NCI-H1092 (cell line): ENCODE measurements at places on chromosomes 7 and 10.

- DNase-seq: no peak
Observed at GRCh38 chr10:98374217-98374985, 40.6 kb downstream of the PYROXD2 start.

DNA sequence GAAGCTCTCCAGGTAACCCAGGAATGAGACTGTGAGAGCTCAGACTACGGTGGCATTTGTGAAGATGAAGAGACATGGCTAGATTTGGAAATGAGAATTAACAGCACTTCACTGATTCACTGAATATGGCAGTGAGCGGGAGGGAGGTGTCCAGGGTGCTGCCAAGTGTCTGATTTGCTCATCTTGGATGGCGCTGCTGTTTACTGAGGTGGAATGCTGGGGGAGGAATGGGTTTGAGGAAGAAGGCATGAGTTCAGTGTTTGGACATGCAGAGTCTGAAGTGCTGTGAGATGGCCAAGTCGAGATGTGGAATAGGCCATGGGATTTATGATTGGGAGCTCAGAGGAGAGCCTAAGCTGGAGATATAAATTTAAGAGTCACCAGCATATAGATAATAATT, 437.1 kb upstream of the NPVF start:
- no peak for DNase-seq

DNA sequence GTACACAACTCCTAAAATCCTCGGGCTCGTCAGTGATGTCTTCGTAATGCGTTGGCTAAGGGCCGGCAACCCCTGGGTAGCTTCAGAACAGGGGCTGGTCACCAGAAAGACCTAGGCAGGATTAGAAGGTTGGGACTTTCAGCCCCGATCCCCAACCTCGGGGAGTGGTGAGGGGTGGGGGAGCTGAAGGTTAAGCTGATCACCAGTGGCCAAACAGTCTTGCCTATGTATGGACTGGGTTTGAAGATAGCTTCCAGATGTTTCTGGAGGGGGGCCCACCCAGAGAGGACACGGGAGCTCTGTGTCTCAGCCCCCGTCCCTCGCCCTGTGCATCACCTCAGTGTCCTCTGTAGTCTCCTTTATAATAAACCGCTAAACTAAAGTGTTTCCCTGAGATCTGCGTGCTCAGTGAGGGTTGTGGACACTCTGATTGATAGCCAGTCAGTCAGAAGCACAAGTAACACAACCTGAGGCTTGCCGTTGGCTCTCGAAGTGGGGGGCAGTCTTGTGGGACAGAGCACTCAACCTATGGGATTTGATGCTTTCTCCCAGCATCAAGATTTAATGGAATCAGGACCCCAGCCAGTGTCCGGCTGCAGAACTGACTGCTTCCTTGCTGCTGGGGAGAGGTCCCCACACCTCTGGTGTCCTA, 10.0 kb downstream of the PPP2R2D start:
- DNase-seq: no peak

DNA sequence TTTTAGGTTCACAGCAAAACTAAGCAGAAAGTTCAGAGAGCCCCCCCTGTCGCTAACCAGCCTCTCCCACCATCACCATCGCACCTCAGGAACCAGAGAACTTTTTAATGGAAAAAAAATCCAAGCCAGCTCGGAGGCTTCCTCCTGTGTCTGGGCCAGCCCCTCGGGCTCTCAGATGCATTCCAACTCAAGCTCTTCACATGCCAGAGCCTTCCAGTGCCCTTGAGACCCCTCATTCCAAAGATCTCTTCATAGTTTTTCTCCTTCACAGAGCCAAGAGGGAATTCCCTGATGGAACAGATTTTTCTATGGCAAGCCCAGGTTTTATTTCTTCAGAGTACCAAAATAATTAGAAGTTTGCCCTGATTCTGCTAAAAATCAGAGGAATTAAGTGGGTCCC, 153.4 kb upstream of the LANCL2 start:
- DNase-seq: no peak

DNA sequence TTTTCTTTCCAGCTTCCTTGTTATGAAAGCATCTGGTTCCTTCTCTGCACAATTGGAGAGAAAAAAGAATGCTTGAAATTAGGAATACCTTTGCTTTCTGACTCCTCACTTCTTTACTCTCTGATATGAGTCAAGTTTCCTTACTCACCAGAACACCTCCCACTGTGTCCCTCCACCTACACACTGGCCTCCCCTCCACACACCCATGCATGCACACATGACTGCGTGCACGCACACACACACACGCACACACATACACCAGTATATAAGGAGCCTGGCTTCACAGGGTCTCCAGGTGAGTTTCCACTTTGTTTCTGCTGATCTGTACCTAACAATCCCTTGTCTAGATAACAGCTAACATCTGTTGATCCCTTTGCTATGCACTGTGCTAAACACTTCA, 11.4 kb upstream of the PTER start:
- DNase-seq: no peak

GRCh38 chr7:135512135-135512887, 2.4 kb upstream of the CNOT4 start:
- DNase-seq: peak; percentile 50

DNA sequence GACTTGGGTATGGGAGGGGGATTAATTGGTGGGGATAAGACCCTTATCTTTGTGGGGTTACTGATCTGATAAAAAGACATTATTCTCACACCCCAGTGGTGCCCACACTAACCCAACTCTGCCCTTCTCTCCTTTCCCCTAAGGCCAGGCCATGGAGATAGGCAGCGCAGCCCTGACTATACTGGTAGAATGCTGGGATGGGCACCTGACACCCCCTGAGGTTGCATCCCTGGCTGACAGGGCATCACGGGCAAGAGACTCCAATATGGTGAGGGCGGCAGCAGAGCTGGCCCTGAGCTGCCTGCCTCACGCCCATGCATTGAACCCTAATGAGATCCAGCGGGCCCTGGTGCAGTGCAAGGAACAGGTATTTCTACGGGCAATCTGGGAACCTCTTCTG, 12.7 kb downstream of the ZSWIM8 start:
- DNase-seq: no peak

DNA sequence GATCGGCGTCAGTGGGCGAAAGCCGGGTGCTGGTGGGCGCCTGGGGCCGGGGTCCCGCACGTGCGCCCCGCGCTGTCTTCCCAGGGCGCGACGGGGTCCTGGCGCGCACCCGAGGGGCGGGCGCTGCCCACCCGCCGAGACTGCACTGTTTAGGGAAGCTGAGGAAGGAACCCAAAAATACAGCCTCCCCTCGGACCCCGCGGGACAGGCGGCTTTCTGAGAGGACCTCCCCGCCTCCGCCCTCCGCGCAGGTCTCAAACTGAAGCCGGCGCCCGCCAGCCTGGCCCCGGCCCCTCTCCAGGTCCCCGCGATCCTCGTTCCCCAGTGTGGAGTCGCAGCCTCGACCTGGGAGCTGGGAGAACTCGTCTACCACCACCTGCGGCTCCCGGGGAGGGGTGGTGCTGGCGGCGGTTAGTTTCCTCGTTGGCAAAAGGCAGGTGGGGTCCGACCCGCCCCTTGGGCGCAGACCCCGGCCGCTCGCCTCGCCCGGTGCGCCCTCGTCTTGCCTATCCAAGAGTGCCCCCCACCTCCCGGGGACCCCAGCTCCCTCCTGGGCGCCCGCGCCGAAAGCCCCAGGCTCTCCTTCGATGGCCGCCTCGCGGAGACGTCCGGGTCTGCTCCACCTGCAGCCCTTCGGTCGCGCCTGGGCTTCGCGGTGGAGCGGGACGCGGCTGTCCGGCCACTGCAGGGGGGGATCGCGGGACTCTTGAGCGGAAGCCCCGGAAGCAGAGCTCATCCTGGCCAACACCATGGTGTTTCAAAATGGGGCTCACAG, 1.1 kb downstream of the EGFR start:
- no peak for DNase-seq

DNA sequence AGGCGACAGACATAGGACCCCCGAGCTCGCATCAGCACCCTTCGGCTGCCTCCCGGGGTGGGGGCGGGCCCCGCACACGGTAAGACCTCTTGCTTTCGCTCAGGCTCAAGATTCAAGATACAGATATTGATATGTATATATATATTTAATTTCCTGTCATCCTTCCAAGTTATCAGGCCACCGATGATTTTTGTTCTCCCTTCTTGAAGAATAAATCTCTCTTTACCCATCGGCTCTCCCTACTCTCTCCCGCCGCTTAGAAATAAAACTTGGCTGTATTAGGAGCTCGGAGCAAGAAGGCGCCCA, 603 bp downstream of the ADRA2A start:
- DNase-seq: no peak

DNA sequence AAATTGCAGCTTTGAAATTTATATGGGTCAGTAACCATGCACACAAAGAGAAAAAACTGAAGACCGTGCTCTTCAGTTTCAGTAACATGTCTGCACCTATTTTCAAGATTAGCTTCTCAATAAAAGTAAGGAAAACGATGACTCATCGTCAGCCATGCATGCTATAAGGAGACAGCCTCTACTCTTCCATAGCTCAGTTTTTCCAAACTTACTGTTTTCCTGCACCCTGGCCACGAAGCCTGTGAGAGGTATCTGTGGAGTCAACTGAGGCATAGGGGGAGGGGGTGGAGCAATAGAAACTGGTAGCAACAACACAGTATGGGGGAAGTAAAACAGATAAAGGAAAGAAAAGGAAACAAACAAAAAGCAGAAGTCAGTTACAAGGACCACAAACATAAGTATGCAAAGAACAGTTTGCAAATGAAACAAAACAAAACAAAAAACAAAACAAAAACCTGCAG, 58.0 kb downstream of the PDSS1 start:
- no peak for DNase-seq

GRCh38 chr10:73867126-73867807, 7.1 kb downstream of the CAMK2G start:
- no peak for DNase-seq

DNA sequence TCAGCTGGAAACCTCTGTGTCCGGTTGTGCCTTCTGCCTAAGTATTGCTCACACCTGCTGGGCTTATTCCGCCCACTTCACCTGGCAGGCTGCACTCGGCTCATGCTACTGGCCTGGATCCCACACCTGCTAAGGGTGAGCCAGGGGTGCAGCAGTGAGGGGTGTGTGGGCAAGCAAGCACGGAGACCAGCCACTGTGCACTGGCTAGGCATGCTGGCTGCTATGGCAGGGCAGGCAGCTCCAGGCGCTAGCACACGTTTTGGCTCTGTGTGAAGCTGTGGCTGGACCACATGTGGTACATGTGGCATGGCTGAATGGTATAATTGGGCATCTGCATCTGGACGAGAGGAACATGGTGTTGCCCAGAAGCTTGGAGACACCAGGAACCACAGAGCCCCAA, 940.7 kb downstream of the NRG3 start:
- DNase-seq: no peak

GRCh38 chr7:1646957-1647891, 22.9 kb upstream of the ELFN1 start:
- peak; percentile 72 for DNase-seq

DNA sequence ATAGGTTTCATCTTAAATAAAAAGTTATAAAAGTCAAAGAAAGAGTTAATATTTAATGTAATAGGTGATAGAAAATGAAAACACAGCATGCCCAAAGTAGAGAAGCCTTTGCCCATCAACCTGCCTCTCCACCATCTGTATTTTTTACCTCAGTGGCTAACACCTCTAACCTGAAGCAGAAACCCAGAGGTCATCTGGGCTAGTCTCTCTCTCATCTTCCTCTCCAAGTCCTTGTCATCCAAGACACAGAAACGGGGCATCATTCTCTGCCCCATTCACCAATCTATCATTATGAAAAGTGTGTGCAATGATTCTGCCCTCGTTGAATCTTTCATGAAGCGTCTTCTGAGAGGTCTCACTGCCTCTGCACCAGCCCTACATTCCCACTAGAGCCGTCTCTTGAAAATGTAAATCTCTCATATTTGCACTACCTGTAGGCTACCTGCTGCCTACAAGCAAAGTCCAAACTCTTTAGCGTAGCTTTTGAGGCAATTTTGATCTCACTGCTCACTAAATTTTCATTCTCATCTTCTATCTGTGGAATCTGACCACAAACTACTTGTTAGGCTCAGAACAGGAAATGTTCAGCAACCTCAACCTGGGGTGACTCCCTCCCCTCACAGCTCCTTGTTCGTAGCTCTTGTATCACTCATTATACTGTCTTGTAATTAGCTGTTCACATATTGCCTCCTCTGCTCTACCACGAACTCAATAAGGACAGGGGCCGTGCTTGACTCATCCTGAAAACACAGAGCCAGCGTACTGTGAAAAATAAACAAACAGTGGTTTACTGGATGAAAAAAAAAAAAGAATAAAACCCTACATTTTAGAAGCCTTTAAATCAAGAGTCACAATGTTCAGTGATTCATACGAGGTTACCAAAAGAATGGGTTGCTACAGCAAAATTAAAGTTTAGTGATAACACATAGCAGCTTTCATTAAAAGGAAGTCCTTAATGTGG, 83.1 kb downstream of the CTNNA3 start:
- DNase-seq: no peak

GRCh38 chr7:151724250-151724915, 152.5 kb downstream of the PRKAG2 start:
- no peak for DNase-seq

GRCh38 chr10:3892440-3893425, 107.7 kb upstream of the KLF6 start:
- DNase-seq: no peak

GRCh38 chr10:2620827-2621521, 446.4 kb upstream of the PFKP start:
- no peak for DNase-seq

DNA sequence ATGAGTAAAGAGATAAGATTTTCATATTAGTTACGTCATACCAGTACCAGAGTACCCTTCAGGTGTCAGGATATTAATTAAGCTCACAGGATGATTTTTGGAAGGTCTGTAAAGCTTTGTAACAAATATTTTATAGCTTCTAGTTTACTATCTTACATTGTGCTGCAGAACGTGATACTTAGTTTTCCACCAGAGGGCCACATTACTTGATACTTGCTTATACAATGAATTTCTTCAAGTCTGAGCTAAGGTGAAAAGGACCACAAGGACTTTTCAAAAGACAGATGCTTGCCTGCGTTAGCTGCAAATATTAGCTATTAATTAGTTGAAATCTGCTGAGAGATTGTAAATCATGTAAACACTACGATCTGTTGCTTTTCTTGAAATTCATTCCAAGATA, 12.2 kb downstream of the FOXP2 start:
- no peak for DNase-seq

DNA sequence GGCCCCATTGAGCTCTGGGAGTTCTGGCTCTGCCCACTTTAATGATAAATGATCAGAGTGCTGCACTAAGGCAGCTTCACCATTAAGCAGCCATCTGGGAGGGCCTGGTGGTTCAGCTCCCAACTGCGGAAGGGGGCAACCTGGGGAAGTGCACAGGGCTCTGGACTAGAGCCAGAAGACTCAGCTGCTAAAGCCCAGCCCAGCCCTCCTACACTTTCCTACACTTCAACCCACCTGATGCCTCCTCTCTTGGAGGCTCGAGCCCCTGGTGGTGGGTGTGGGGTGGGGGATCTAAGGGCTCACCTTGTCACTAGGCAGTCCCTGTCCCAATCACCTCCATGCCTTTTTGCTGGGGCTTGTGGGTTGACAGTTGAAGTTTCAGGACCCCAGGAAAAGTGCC, 60.6 kb upstream of the ANTXRL start:
- DNase-seq: no peak

DNA sequence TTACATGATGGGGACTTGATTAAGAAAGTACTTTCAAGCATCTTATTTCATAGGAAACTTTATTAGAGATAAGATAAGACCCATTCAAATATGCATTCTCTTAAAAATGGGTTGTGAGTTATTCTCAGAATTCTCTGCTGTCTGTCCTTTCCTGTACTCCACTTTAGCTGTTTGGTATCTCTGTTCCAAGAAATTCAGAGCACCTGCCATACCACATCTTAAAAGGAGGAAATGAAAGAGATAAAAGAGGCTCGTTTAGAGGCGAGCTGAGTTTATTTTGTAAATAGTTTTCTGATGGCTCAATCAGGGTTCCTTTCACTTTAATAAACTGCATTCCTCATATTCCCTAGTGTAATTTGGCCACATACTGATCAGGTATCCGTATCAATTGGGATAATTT, 87.2 kb downstream of the MDFIC start:
- no peak for DNase-seq
